NCI-H510A (cell line): ENCODE measurements at places on chromosomes 13 and 19.

- no peak for DNase-seq
Measured at GRCh38 chr13:50757008-50757407, 86.5 kb downstream of the DLEU7 start.

GRCh38 chr13:75643693-75644092 is 7.6 kb downstream of the LMO7 start:
- DNase-seq = no peak

GRCh38 chr19:35000647-35001501 is 751 bp downstream of the GRAMD1A start:
- no peak for DNase-seq

DNA sequence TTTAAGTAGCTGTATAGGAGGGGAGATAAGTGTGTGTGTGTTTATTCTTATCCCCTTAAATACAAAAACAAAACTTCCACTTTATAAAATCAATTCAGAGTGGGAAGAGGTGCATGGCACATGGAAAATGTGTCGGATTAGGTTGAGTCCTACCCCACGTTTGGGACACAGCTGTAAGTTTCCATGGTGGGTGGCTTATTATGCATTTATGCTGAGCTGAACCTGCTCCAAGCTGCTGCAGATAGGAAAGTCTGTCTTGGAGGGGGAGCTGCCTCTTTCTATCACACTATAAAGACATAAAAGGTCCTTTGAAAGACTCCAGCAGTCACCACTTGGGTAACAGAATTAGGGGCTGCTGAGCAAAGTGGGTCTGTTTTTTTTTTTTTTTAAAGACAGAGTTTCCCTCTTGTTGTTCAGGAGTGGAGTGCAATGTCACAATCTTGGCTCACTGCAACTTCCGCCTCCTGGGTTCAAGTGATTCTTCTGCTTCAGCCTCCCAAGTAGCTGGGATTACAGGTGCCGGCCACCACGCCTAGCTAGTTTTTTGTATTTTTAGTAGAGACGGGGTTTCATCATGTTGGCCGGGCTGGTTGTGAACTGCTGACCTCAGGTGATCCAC is 15.2 kb downstream of the ACTN4 start:
- DNase-seq = no peak

GRCh38 chr13:43482641-43483040 is 304.1 kb downstream of the ENOX1 start:
- DNase-seq = no peak

DNA sequence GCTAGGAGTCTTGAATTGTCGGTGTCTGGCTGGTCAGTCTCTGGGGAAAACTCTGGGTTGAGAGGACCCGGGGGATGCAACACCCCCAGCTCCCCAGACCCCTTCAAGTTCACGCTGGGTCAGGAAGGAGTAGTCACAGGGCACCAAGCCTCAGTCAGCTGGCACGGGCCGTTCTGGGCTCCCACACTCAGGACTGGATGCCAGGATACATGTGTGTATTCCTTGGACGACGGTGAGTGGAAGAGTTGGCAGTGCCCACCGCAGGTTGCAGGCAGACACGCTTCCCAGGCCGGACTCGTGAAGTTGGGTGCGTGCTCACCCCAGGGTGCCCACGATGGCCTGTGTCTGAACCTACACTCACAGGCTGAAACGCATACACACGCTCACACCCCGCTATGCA is 5.5 kb downstream of the GADD45B start:
- no peak for DNase-seq

DNA sequence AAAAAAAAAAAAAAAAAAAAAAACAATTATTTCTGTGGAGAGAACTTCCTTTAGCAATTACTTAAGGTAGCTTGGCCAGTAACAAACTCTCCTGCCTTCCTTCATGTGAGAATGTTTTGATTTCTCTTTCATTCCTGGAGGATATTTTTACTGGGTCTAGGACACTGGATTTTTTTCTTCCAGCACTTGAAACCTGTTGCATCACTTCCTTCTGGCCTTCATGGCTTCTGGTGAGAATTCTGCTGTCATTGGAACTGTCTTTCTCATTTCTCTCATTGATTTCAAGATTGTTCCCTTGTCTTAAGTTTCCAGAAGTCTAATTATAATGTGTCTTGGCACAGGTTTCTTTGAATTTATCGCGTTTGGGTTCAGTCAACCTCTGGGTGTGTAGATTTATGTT is 19.3 kb upstream of the RAB20 start:
- no peak for DNase-seq

- no peak for DNase-seq
Measured at GRCh38 chr13:35964863-35965180, 166.4 kb downstream of the DCLK1 start.

DNA sequence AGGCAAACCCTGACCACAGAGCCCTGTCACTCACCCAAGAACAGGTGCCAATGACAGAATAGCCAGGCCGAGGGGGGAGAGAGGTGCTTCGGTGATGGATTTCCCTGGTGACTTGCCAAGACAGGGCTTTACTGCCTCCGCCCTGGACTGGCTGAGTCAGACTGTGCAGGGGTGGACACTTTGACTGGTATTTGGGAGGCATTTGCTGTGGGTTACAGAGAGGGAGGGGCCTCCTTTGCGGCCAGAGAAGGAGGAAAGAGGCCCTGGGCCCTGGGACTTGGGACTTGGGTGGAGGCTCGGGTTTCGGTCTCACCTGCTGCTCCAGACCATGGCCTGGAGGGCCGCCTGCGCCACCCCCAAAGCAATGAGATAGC is 4.6 kb upstream of the EPS8L1 start:
- no peak for DNase-seq

DNA sequence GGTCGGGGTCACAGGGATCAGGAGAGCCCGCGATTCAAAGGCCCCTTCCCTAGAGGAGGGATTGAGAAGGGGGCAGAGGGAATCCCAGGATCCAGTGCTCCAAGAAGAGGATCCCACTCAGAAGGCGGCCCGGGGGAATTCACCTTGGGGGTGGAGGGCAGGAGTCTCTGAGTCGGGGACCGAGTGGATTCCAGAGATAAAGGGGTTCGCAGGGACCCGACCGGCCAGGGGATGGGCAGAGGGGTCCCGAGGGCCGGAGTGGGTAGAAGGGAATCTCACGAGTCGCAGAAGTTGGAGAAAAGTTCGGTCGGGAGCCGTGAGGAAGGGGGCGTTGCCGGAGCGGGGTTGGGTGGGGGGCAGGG is 261 bp downstream of the PRKD2 start:
- DNase-seq = no peak

- no peak for DNase-seq
Measured at GRCh38 chr19:10655457-10656312, 1.5 kb downstream of the ILF3 start.

DNA sequence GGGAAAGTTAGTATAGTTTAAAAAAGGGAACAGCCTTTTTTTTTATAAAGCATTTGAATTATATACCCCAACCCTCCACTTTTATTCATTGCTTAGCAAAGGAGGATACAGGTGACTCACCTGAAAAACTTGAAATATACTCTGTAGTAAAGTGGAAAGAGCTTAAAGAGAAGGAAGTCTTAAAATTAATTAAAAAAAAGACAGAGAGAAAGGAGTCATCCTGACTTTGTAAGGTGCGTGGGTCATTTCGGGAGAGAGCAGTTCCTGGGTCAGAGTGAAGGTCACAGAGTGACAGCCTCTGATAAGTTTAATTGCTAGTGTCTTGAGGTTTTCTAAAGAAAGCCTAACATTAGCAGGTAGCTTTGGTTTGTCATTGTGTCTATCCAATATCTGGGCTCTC is 310.3 kb downstream of the KLF5 start:
- no peak for DNase-seq

- no peak for DNase-seq
Measured at GRCh38 chr13:112495465-112495864, 92.5 kb downstream of the TUBGCP3 start.
